Hematopoietic multipotent progenitor cell treated with erythropoietin and hydrocortisone succinate and interleukin-3 and kit ligand, for 8 days (in vitro differentiated cells): ENCODE measurements at places on chromosomes 7 and 10.

DNA sequence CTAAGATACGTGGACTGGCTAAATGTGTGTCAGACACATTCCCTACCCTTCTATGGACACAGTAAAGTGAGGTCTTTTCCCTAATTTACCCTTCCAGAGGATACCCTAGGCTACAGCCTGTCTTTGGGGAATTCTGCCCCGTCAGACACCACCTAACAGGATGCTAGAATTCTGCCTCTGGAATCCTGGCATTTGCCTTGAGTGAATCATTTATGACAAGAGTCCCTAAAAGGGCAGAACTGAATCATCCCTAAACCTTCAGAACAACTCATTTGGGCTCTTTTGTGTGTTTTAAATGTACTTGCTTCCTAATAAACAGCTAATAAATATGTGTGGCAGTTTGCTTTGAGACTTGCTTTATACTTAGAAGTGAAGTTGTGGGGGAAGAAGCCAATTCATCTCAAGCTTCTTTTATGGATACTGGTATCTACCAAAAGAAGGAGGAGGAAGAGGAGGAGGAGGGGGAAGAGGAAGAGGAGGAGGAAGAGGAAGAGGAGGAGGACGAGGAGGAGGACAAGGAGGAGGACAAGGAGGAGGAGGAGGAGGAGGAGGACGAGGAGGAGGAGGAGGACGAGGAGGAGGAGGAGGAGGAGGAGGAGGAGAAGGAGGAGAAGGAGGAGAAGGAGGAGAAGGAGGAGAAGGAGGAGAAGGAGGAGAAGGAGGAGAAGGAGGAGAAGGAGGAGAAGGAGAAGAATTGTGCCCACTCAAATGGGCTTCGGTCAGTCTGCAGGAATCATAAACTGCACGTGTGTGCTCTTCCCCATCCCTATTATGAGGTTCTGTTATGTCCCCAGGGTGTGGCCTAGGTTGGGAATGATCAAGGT is 27.1 kb downstream of the PARP12 start:
- DNase-seq = no peak

GRCh38 chr10:82319074-82319473 is 444.1 kb downstream of the NRG3 start:
- DNase-seq = no peak

DNA sequence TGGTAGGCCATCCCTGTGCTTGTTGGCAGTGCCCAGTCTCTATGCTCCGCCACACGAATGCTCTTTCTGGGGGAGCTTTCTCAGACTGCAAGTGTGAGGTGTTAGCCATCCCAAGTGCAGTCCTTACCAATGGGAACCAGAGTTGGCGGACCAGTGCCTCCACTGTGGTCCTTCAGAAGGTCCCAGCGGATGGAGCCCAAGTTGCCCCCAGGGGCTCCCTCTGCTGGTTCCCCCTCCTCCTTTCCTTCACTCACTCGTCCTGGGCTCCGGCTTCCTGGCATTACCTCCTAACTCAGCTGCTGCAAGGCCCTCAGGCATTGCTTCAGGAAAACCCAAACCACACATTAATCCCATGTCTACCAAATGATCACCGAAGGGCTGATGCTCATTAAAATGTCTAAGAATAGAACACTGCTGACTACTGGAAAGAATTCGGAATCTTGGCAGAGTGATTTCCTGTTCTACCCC is 139.8 kb downstream of the CUBN start:
- no peak for DNase-seq

DNA sequence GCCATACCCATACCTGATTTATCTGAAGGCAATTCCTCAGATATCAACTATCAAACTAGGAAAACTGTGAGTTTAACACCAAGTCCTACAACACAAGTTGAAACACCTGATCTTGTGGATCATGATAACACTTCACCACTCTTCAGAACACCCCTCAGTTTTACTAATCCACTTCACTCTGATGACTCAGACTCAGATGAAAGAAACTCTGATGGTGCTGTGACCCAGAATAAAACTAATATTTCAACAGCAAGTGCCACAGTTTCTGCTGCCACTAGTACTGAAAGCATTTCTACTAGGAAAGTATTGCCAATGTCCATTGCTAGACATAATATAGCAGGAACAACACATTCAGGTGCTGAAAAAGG is 69.0 kb upstream of the RSBN1L start:
- no peak for DNase-seq

DNA sequence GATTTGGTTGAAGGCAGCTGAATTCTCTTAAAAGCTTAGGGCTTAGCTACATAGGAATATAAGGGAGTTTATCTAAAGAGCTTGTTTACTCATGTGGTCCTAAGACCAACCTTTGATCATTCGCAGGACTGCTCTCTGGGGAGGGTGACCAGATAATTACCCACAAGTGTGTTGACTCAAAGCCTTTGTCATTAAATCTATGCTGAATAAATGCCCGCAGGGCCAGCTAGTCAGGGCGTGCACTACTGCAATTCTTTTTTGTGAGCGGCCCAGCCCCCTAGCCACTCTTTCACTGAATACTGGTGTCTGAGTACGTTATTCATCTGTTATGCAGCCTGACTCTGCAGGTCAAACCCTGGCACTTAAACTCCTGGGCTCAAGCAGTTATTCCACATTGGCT is 69.6 kb downstream of the AKAP9 start:
- DNase-seq = no peak

- no peak for DNase-seq
These were observed 5.0 kb upstream of the TACR2 start for GRCh38 chr10:69421611-69422308.

GRCh38 chr7:133478591-133479135 is 225.8 kb downstream of the EXOC4 start:
- DNase-seq = no peak

DNA sequence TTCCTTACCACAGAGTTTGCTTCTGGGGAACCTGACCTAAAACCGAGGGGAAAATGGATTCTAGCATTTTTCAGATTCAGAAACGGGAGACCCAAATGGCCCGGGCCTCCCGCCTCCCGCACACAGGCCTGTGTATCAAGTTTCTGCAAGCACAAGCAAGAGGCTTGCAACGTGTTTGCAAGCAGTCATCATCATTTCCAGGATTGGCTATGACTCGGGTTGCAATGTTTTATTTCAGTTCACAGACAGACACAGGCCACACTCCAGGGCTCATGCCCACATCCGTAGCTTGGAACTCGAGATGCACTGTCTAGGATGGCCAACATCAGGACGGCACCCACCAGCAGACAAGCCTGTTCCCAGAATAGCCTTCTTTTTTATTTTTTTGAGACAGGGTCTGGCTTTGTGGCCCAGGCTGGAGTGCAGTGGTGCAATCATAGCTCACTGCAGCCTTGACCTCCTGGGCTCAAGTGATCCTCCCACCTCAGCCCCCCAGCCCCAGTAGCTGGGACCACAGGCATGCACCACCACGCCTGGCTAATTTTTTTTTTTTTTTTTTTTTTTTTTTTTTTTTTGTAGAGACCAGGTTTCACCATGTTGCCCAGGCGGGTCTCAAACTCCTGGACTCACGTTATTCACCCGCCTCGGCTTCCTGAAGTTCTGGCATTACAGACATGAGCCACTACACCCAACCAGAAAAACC is 68.1 kb upstream of the FOXK1 start:
- no peak for DNase-seq
